ENCODE measurements at places on chromosomes 16 and 17. TPM values are rescaled to one million over a fixed set of nuclear protein-coding genes. Genes with fewer than 3 reads are reported as not detected.

HSPB9 gene
- 0.17 TPM for polyA plus RNA-seq

SYNGR3 gene
- 1.4 TPM for polyA plus RNA-seq

CPHXL2 gene
- not detected for polyA plus RNA-seq

TMIGD1 gene
- polyA plus RNA-seq: 0.78 TPM

TUBD1 gene
- 23.2 TPM for polyA plus RNA-seq

TSPAN10 gene
- 4.5 TPM for polyA plus RNA-seq

EXOC3L1 gene
- polyA plus RNA-seq: 5.6 TPM

PRSS8 gene
- polyA plus RNA-seq: 48.9 TPM

RAB37 gene
- polyA plus RNA-seq: 4.8 TPM

PITPNM3 gene
- polyA plus RNA-seq: 8.9 TPM

TMEM204 gene
- 18.8 TPM for polyA plus RNA-seq

MT4 gene
- polyA plus RNA-seq: not detected

NPIPA7 gene
- 6.8 TPM for polyA plus RNA-seq

KRTAP9-8 gene
- polyA plus RNA-seq: not detected

KAT7 gene
- polyA plus RNA-seq: 53.4 TPM

KRT34 gene
- not detected for polyA plus RNA-seq

CDRT15L2 gene
- not detected for polyA plus RNA-seq

SGCA gene
- polyA plus RNA-seq: 0.62 TPM

TBC1D3L gene
- 9.6 TPM for polyA plus RNA-seq

PAFAH1B1 gene
- polyA plus RNA-seq: 130 TPM

SLC38A8 gene
- polyA plus RNA-seq: not detected

IGFBP4 gene
- 388 TPM for polyA plus RNA-seq

NT5M gene
- 4.1 TPM for polyA plus RNA-seq

IRX5 gene
- polyA plus RNA-seq: 7.4 TPM

MMP25 gene
- 0.79 TPM for polyA plus RNA-seq

MFSD6L gene
- 3.5 TPM for polyA plus RNA-seq

KRTAP3-1 gene
- polyA plus RNA-seq: not detected

SLC22A31 gene
- 0.11 TPM for polyA plus RNA-seq

FCSK gene
- 11.6 TPM for polyA plus RNA-seq

HP gene
- polyA plus RNA-seq: 0.47 TPM

ESRP2 gene
- polyA plus RNA-seq: 23.1 TPM

CCL11 gene
- polyA plus RNA-seq: 1.1 TPM

SLC35G6 gene
- not detected for polyA plus RNA-seq

KIFC3 gene
- polyA plus RNA-seq: 42.4 TPM

KRTAP4-4 gene
- polyA plus RNA-seq: not detected

ZNF624 gene
- polyA plus RNA-seq: 11.8 TPM

LDHD gene
- polyA plus RNA-seq: 5.7 TPM

KCNG4 gene
- polyA plus RNA-seq: 0.07 TPM

SLC16A11 gene
- polyA plus RNA-seq: 0.29 TPM

P2RX5 gene
- polyA plus RNA-seq: 1.4 TPM

FNDC8 gene
- 0.10 TPM for polyA plus RNA-seq

LITAFD gene
- not detected for polyA plus RNA-seq

ARHGAP23 gene
- polyA plus RNA-seq: 46.5 TPM

GINS3 gene
- 13.9 TPM for polyA plus RNA-seq

RRAD gene
- 1.9 TPM for polyA plus RNA-seq

SLFN12L gene
- polyA plus RNA-seq: 0.17 TPM

ST6GALNAC1 gene
- polyA plus RNA-seq: 0.25 TPM

PLK1 gene
- 24.2 TPM for polyA plus RNA-seq

APOH gene
- 0.28 TPM for polyA plus RNA-seq

EVI2B gene
- polyA plus RNA-seq: 3.4 TPM

PLEKHH3 gene
- polyA plus RNA-seq: 11.0 TPM

NLK gene
- 53.8 TPM for polyA plus RNA-seq

PRSS36 gene
- 1.2 TPM for polyA plus RNA-seq

KRT39 gene
- polyA plus RNA-seq: not detected

CLDN6 gene
- polyA plus RNA-seq: 25.8 TPM

KRT23 gene
- 2.0 TPM for polyA plus RNA-seq

PRR15L gene
- polyA plus RNA-seq: 22.6 TPM

KRT25 gene
- 0.07 TPM for polyA plus RNA-seq

CHP2 gene
- 0.93 TPM for polyA plus RNA-seq

All from right renal cortex interstitium (tissue), 3 donors.